Mesenteric fat pad (tissue), 1 donor: ENCODE measurements at places on chromosomes 4 and X.

- DNase-seq, result no peak
These were observed 20.6 kb downstream of the ATP10D start for GRCh38 chr4:47505666-47506065.

DNA sequence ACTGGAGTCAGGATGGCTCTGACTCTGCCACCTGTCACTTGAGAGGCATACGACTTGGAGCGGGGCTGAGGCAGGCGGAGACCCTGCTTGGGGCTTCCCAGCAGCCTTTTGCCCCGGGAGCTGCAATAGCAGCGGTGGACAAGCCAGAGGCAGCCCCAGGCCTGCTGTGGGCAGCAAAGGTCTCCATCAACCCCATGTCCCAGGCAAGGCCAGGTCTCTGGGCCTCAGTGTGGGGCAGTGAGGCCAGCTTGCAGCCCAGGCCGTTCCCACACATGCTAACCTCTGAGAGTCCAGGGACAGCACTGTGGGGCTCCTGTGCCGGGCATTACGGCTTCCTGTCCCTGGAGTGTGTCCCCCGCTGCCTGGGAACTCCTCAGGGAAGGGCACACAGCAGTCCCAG is 53.0 kb downstream of the FAM53A start:
- DNase-seq, result no peak

DNA sequence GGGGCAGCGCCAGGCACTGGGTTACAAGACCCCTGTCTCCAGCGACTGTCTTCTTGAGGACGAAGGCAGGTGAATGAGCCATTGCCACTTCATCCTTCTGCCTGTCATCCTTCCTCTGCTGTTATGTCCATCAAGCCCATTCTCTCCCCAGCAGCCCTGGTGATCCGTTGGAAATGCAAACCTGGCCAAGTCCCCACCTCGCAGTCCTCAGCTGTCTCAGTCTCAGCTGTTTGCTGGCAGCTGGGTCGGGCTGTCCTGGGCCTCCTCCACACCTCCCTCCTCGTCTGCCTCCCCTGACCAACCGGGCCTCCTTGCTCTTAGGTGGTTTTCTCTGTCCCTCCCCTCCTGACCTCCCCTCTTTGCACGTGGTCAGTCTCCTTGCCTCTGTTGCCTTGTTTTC is 38.0 kb downstream of the PTTG2 start:
- no peak for DNase-seq

DNA sequence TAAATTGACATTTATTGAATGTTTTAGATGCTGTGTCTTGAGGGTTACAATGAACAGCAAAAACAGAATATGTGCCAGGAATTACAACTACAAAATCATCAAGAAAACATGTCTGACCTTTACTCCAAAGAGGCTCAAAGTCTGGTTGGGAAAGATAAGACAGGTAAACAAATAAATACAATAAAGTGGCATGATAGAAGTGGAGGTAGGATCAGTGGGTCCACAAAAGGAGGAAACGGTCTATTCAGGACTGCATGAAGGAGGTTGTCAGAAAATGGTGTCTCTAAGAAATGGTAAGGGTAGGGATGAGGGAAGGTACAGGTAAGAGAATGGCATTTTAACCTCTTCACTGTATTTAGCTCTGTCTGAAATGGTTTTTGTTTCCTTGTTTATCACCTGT is 3.8 kb downstream of the ARHGEF38 start:
- no peak for DNase-seq

GRCh38 chr4:87975466-87975865 is at the start of gene SPP1:
SPP1 (plus strand) TSS chr4:87975714; CDS start chr4:87976896, 1,182 bp downstream.
- no peak for DNase-seq

GRCh38 chr4:146245850-146246249 is 31.5 kb downstream of the REELD1 start:
- DNase-seq, result no peak

DNA sequence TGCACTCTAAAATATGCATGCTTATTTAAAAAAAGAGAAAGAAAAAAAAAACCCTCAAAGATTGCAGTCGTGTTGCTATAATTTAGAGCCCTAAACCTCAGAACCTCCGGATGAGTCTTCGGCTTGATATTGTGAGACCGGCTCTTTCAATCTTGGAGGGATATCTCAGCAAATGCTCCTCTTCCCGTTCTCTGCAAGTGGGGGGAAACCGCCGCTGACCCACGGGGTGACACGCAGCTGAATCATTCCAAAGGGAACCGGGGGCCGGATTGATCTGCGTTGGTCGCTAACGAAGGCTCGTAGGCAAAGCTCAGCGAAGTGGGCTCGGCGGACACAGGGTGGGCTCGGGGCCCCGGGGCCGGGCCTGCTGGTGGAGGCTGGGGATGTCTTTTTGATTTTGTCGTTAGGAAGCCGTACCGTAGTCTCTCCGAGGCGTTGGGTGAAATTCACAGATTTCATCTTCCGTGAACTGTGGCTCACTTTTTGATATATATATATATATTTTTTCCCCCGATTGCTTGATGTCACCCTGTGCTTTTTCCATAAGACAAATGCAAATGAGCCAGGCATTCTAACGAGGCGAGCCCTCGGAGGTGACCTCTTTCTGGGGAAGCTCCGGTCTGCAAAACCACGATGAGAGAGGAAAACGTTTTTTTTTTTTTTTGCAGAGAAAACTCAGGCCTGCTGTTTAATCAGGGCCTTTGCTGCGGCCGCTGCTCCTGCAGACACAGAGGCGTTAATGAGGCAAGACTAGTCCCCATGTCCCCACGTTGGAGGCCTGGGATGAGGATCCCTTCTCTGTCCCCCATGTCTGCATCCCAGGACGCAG is 110.7 kb upstream of the PPP2R3B start:
- DNase-seq, result peak; percentile 43
